Activated CD4-positive, alpha-beta T cell treated with anti-CD3 and anti-CD28 coated beads for 36 hours (primary cell): ENCODE measurements at places on chromosomes 3 and 15. TPM values are rescaled to one million over a fixed set of nuclear protein-coding genes. Genes with fewer than 3 reads are reported as not detected.

DNA sequence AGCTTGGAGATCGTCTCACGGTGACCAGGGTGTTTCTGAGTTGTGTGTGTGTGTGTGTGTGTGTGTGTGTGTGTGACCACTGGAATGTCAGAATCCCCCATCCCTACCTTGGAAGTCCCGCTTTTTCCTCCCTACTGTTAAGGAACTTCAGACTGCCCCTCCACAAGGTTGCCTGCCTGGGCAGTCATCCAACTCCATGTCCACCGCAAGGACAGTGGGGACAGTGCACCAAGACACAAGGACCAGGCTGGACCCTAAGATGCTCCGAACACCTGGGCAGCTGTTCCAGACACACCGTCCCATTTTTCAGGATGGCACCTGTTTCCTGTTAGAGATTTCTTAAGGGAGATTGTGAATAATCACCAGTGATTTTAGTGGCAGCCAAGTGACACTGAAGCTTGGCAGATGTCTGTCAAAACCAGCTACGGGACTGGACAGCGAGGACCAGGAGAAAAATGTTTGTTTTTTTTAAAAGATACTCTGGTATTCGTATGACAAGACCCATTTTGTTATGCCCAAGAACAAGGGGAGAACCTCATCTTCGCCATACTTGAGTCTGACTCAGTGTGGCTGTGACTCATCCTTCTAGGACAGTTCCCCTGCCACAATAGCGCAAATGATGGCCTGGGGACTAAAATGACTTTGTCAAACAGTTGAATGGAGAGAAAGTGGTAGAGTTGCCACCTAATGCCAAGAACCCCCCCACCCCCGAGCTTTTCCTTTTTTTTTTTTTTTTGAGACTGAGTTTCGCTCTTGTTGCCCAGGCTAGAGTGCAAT, 15.5 kb downstream of the PAQR9 start:
- peak; percentile 66 for DNase-seq

The NOX5 gene
- total RNA-seq = not detected

GRCh38 chr3:101898752-101899169, 49.4 kb downstream of the NFKBIZ start:
- DNase-seq = no peak

DNA sequence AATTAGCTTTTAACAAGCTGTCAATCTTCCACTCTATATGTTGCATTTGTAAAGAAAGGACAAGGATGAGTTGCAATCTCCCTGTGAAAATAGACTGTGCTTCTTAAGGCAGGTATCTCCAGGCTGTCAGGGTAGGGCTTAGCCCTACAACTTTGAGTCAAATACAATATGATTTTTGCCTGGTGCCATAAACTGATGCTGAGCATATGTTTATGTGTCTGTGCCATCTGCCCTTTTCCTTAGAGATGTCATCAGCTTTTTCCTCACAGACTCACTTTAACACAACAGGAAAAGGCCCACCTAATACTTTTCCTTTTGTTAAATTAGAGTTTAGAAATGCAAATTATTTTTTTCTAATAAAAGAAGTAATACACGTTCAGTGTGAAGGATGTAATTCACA, 548.3 kb downstream of the NLGN1 start:
- no peak for DNase-seq

The ATP8B4 gene
- total RNA-seq = 5.1 TPM

DNA sequence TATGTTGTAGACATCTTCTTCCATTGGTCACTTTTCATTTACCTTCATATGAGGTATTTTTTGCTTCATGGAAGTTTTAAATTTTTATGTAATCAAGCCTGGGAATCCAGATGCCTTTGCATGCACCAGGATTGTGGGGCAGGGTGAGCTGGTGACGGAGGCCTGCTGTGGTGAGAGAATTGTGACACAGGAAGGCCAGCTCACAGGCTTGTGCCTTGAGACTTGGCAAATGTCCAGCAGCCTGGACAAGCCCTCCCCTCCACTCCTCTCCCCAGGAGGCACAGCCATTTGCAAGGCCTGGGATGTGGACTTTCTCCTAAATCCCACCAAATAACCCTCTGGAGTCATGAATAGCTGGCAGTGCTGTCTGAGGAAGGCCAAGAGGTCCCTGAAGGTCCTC, 67.4 kb downstream of the RHCG start:
- DNase-seq = no peak

GRCh38 chr15:25596644-25597562, 158.1 kb upstream of the UBE3A start:
- DNase-seq = no peak

GRCh38 chr15:92584105-92584504, 71.5 kb downstream of the FAM174B start:
- DNase-seq = no peak

- no peak for DNase-seq
Measured at GRCh38 chr3:83189634-83190033, 1428.2 kb upstream of the GBE1 start.

- DNase-seq = no peak
Measured at GRCh38 chr3:135238236-135238830, 443.3 kb downstream of the EPHB1 start.

DNA sequence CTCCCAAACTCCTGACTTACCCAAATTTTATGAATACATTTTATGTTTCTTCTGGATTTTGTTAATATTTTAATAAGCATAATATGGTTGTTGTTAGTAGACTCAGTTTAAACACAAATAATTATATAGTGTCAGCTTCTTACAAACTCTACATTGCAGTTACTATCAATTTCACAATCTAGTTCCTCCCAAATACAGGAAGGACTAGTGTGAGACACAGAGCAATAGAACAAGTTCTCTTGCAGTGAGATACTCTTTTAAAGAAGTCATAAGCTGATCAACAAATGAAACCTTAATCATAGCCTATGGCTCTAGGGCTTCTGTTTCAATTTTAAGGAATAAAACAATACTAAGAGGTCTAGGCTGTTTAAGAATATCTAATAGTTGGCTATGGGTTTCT, 86.1 kb downstream of the SAMMSON start:
- no peak for DNase-seq

DNA sequence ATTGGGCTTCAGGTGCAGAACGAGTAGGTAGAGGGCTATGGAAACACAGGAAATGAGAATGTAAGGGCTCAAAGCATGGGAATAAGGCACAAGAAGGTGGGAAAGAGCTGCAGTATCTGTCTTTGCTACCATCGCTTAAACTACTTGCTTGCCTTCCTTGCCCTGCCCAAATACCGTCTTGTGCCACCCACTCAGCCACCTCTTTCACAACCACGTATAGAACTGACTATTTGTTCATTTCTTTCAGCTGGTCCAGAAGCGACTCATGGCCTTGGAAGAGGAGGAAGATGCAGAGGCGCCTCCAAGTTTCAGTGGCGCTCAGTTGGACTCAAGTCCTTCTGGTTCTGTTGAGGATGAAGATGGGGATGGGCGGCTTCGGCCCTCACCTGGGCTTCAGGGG, 11.8 kb downstream of the LPCAT4 start:
- no peak for DNase-seq

GRCh38 chr15:50181201-50181968, 611 bp upstream of the SLC27A2 start:
- DNase-seq = peak; percentile 14

The SNX22 gene
- 0.59 TPM for total RNA-seq

DNA sequence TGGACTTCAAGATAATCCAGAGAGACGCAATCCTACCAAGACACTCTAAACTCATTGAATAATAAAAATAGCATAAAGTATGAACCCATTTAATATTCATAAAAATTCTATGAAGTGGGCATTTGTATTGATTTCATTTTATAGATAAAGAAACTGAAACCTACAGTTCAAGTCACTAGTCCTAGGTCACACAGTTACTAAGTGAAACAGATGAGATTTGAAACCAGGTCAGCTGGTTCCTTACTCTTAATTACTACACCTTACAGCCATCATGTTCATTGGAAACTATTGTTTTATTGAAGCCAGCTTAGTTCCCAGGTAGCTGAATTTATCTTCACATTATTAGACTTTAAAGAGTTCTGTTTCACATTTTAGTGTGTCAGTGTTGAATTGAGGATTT, 158.7 kb downstream of the EPHA3 start:
- DNase-seq = no peak
